ENCODE measurements at places on chromosomes 12 and 14. TPM values are rescaled to one million over a fixed set of nuclear protein-coding genes. Genes with fewer than 3 reads are reported as not detected.

DNA sequence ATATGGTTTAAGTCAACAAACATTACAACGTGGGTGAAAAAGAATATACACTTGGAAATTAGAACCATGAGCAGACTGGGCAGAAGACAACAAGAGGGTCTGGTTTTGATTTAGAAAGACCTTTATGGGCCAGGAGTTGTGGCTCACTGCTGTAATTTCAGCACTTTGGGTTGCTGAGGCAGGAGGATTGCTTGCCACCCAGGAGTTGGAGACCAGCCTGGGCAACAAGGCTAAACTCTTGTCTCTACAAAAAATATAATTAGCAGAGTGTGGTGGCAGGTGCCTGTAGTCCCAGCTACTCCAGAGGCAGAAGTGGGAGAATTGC, 2.7 kb upstream of the NFKBIA start:
- DNase-seq, result no peak
- peaks cover 7% of the 10 kb centered on the region for H3K4me1 ChIP-seq
- H3K36me3 ChIP-seq, result peaks cover 10% of the 10 kb centered on the region
- no peaks in the 10 kb centered on the region for H3K27me3 ChIP-seq
- no peak overlapping the region for H3K4me3 ChIP-seq
- H3K27ac ChIP-seq, result no peak overlapping the region

DNA sequence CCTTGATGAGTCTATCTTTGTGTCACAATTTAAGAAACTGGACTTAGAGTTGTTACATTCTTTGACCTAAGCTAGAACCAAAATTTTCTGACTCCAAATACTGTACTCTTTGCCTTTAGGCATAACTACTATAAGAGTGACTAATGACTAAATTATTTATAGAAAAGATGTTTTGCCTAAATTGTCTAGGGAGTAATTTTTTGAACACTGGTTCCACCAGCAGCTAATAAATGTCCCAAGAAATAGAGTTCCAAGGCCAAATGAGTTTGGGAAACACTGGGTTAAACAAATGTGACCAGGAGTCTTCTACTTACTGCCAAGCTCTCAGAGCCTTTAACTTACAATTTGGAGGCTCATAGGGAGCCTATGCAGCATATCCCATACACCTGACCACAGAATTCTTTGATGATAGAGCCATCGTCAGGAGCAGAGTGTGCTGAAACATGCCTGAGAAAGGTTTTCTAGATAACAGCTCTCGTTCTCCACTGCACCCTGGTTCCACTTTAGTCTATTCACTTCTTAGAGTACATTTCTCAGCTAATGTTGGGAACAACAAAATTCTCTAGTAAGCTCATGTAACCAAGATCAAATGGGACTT, 215.9 kb upstream of the HMGA2 start:
- no peak overlapping the region for H3K4me3 ChIP-seq
- no peaks in the 10 kb centered on the region for H3K36me3 ChIP-seq
- no peak overlapping the region for H3K27ac ChIP-seq
- H3K4me1 ChIP-seq, result no peaks in the 10 kb centered on the region

DNA sequence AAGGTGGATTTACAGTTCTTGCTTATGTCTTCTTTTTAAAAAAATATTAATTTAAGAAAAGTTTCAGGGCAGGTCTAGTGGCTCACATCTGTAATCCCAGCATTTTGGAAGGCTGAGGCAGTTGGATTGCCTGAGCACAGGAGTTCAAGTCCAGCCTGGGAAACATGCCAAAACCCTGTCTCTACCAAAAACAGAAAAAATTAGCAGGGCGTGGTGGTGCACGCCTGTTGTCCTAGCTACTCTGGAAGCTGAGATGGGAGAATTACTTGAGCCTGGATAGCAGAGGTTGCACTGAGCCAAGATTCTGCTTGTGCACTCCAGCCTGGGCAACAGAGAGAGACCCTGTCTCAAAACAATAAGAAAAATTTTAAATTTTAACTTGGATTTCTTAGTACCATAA, 5.4 kb upstream of the TAS2R46 start:
- H3K27me3 ChIP-seq, result no peaks in the 10 kb centered on the region
- no peak overlapping the region for H3K27ac ChIP-seq
- H3K36me3 ChIP-seq, result peaks cover 2% of the 10 kb centered on the region
- H3K4me1 ChIP-seq, result no peaks in the 10 kb centered on the region

DNA sequence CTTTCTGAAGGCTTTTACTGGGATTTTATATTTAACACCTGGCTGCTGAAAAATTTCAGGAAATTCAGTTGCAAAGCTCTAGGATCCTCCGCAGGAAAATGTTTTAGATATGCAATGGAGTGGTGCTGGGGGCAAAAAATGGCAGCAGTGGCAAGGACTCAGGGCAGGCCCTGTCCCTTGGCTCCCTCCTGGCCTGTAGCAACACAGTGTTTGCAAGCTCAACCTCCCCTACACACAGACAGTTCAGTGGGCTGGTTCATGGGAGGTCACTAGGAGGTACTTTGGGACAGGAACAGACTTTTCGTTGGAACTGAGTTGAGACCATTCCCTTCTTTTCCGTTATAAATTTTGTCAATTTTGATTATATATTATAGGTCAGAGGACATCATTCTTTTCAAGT, 270.4 kb downstream of the ADAMTS20 start:
- H3K36me3 ChIP-seq, result peaks cover 8% of the 10 kb centered on the region
- no peaks in the 10 kb centered on the region for H3K4me1 ChIP-seq

- H3K27ac ChIP-seq, result no peak overlapping the region
- H3K4me1 ChIP-seq, result peaks cover 13% of the 10 kb centered on the region
- DNase-seq, result no peak
- no peak overlapping the region for H3K4me3 ChIP-seq
Observed at GRCh38 chr12:62722971-62723680, 211.8 kb downstream of the PPM1H start.

GRCh38 chr12:114347861-114348260, 58.1 kb downstream of the TBX5 start:
- DNase-seq, result no peak
- no peaks in the 10 kb centered on the region for H3K27me3 ChIP-seq
- H3K27ac ChIP-seq, result no peak overlapping the region
- H3K36me3 ChIP-seq, result no peaks in the 10 kb centered on the region
- H3K4me3 ChIP-seq, result no peak overlapping the region
- H3K4me1 ChIP-seq, result no peaks in the 10 kb centered on the region

GRCh38 chr12:30169839-30170591, 386.3 kb upstream of the TMTC1 start:
- no peaks in the 10 kb centered on the region for H3K36me3 ChIP-seq
- H3K4me3 ChIP-seq, result no peak overlapping the region
- H3K27ac ChIP-seq, result no peak overlapping the region
- H3K27me3 ChIP-seq, result no peaks in the 10 kb centered on the region
- peak; percentile 79 for DNase-seq

DNA sequence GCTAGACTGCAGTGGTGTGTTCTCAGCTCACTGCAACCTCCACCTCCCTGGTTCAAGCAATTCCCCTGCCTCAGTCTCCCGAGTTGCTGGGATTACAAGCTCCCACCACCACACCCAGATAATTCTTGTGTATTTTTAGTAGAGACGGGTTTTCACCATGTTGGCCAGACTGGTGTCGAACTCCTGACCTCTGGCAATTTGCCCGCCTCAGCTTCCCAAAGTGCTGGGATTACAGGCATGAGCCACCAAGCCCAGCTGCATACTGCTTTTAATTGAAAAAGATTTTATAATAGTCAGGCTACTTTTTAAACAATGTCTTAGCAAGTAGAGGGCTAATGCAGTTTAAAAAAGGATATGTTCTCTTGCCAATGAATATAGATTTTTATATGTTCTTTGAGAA, 668.9 kb downstream of the SLC6A15 start:
- DNase-seq, result no peak
- H3K36me3 ChIP-seq, result no peaks in the 10 kb centered on the region
- H3K4me1 ChIP-seq, result no peaks in the 10 kb centered on the region
- H3K27ac ChIP-seq, result no peak overlapping the region

DNA sequence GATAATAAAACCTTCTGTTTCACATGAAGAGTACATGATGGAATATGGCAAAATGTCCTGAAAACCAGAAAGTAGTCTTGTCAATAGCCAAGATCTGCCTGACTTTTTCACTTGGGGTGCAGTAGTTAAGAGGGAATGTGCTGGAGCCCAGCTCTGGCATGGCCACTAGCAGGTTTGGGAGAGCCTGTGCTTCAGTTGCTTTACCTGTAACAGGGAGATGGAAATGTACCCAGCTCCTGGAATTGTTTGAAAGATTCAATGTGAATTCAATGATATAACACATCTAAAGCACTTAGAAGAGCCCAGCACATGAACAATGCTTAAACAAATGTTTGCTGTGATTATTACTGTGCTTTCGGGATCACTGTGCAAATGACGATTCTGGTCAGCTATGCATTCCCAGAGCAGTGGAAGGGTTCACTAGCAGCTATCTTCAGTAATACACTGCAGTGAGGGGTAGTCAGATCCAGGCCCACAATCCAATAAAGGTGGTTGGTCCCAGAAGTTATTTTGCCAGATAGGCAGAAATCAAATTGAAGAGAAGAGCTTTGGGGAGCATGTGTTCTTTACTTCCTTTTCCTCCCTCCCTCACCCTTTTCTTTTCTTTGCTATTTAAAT, 224.9 kb downstream of the APAF1 start:
- DNase-seq, result no peak
- no peak overlapping the region for H3K4me3 ChIP-seq
- H3K36me3 ChIP-seq, result no peaks in the 10 kb centered on the region
- H3K27ac ChIP-seq, result no peak overlapping the region

DNA sequence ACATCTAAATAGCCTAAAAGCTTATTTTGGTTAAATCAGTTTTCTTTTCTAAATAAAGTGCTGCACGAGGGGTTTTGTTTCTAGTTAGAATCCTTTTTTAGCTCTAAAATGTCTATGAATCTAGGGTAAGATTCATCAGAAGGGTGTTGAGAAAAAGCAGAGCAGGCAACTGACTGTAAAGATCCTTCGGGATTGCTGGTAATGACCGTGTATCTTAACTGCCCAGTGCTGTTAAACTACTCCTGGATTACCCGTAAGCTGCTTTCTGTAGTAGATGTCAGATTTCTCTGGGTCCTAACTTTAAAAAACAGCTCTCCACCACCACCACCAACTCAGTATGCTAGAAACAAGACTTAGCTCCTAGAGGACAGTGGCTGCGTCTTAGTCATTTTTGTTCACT, 39.2 kb downstream of the DACT1 start:
- no peaks in the 10 kb centered on the region for H3K4me1 ChIP-seq
- H3K27me3 ChIP-seq, result no peaks in the 10 kb centered on the region
- no peak for DNase-seq
- no peak overlapping the region for H3K4me3 ChIP-seq
- no peak overlapping the region for H3K27ac ChIP-seq

DNA sequence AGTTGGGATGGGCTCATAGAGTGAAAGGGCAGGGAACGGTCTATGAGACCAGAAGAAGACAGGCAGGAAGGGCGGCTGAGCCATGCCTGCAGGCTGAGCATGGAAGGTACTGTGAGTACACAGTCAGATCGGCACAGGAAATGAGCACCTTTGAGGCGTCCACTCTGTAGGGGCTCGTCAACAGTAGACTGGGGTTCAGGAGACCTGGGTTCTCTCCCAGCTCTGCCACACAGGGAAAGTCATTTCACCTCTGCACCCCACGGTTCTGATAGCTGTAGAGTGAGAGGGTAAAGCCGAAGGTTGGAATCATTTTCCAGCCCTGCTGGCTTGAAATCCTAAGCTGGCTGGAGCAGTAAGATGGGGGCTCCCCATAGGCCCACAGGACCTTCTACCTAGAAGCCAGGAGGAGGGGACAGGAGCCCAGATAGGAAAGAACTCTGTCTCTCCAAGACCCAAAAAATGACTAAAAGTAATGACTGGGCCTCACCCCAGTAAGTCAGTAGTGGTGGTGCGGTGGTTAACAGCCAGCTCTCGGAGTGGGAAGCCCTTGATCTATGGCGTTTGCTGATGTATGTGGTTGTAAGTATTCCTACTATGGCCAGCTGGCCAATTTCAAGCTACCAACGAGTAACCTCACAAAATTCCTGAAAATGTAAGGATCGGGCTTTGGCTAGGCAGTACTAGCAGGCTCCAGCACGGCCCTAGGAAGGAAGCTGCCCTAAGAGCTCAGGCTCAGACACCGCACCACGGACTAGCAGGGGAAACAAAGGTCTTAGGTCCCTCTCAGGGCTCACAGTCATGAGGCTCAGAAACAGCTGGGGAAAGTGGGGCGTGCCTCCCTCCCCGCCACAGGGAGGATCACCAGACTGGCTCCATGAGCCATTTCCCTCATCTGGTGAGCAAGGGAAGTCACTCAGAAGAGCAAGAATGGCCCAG, 10.3 kb upstream of the CD27 start:
- peak overlapping the region; percentile 47 for H3K4me3 ChIP-seq
- no peak for DNase-seq
- no peaks in the 10 kb centered on the region for H3K4me1 ChIP-seq
- no peaks in the 10 kb centered on the region for H3K27me3 ChIP-seq

DNA sequence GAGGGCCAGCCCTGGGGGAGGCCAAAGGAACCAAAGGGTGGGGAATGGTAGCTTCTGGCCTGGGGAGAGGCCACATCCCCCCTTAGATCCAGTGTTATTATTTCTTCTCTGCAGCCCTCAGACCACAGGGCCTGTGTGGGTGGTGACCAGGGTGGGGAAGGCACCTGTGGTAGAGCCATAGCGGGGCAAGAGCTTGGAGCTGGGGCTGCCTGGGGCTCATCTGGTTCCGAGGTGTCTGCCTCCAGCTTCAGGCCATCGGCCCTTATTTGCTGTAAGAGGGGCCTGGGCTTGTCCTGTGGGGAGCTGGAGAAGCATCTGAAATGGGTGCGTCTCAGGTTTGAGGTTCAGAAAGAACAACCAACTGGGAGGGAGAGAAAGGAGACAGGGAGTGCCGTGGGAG, 2.1 kb upstream of the B3GNT4 start:
- H3K27me3 ChIP-seq, result peaks cover 4% of the 10 kb centered on the region
- no peaks in the 10 kb centered on the region for H3K36me3 ChIP-seq
- H3K4me3 ChIP-seq, result no peak overlapping the region
- H3K4me1 ChIP-seq, result peaks cover 2% of the 10 kb centered on the region
- no peak for DNase-seq
- H3K27ac ChIP-seq, result no peak overlapping the region

- peaks cover 6% of the 10 kb centered on the region for H3K4me1 ChIP-seq
- no peak for DNase-seq
- H3K27me3 ChIP-seq, result no peaks in the 10 kb centered on the region
- H3K27ac ChIP-seq, result no peak overlapping the region
- H3K36me3 ChIP-seq, result no peaks in the 10 kb centered on the region
- no peak overlapping the region for H3K4me3 ChIP-seq
Observed at GRCh38 chr12:96208346-96208745, 14.2 kb downstream of the ELK3 start.

GRCh38 chr12:82765971-82766705, 79.4 kb downstream of the TMTC2 start:
- no peak overlapping the region for H3K27ac ChIP-seq
- DNase-seq, result no peak
- no peaks in the 10 kb centered on the region for H3K4me1 ChIP-seq
- H3K4me3 ChIP-seq, result no peak overlapping the region
- H3K27me3 ChIP-seq, result no peaks in the 10 kb centered on the region

- no peaks in the 10 kb centered on the region for H3K27me3 ChIP-seq
- no peaks in the 10 kb centered on the region for H3K36me3 ChIP-seq
- peaks cover 4% of the 10 kb centered on the region for H3K4me1 ChIP-seq
- DNase-seq, result no peak
- no peak overlapping the region for H3K27ac ChIP-seq
- no peak overlapping the region for H3K4me3 ChIP-seq
Observed at GRCh38 chr14:50864946-50865345, 6.9 kb upstream of the ABHD12B start.

The B4GALNT1 gene
- 2.6 TPM for total RNA-seq

The UBE3B gene
- 24.2 TPM for total RNA-seq

The CLEC14A gene
- not detected for total RNA-seq

The TDG gene
- 70.3 TPM for total RNA-seq

The STXBP6 gene
- 2.6 TPM for total RNA-seq

The TPPP2 gene
- not detected for total RNA-seq

The GTF2A1 gene
- total RNA-seq, result 40.1 TPM

The VWF gene
- total RNA-seq, result 0.35 TPM

Data from H9 (cell line).